ENCODE measurements at places on chromosomes 1 and 21.

DNA sequence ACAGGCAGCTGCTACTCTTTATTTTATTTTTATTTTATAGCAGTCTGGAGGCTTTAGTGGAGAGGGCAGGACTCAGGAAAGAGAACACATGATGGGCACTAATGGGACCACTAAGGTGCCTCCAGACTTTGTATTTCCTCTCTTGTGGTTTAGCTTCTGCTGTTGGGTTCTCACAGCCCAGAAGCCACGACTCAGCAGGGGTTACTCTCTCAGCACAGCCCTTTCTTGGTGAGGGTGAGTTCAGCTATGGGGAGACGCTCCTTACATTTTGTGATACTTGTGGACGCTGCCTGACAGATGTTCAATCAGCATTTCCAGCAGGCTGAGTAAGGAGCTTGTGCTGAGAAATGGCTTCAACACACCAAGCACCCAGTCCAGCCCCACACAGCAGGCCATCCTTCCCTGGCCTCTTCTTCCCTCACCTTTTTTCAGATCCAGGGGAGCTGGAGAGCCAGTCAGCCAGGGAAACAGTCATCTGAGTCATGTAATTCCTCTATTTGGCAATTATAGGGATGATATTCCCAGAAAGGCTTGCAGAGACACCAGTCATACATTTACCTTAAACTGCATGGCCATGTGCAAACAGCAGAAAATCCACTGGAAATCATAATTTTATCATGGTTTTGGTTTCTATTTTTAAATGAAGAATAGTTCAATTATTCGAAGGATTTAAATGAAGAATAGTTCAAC is 53.2 kb upstream of the RAB3GAP2 start:
- DNase-seq, result no peak

DNA sequence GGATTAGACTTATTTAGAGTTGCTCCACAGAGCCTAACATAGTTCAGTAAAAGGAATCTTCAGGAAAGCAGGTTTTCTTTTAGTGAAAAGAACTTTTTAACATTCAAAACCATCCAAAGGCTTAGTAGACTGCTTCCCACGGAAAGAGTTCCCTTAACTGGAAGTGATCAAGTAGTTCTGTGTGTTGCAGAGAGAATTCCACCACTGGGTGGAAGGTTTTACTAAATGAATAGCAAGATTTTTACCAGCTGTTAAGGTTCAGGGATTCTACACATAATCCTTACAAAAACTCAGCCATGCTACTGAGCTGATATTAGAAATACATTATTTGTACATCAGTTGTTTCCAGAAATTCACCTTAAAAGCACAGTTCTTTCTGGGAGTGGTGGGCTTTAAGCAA is 119.7 kb downstream of the GDAP2 start:
- DNase-seq, result peak; percentile 36

GRCh38 chr1:240385985-240386978 is 225.7 kb downstream of the GREM2 start:
- DNase-seq, result peak; percentile 96

DNA sequence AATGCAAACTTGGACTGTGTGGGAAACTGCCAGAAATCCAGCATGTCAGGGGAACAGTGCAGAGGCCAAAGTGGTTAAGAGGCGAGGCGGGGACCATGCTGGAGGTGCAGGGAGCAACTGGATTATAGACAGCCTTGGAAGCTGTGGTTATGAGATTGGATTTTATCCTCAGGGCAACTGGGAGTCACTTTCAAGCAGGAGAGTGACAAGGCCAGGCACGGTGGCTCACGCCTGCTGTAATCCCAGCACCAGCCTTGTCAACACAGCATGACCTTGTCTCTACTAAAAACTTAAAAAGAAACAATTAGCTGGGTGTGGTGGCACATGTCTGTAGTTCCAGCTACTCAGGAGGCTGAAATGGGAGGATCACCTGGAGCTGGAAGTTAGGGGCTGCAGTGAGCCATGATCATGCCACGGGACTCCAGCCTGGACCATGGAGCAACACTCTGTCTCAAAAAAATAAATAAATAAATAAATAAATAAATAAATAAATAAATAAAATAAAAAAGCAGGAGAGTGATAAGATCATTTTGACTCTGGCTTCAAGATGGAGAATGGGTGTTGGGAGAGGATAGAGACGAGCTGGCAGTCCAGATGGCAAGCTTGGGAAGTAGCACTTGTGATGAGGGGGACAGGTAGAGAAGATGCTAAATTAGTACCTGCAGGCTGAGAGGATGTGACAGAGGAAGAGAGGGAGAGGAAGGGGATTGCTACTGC is 3.5 kb downstream of the HAPLN2 start:
- no peak for DNase-seq

DNA sequence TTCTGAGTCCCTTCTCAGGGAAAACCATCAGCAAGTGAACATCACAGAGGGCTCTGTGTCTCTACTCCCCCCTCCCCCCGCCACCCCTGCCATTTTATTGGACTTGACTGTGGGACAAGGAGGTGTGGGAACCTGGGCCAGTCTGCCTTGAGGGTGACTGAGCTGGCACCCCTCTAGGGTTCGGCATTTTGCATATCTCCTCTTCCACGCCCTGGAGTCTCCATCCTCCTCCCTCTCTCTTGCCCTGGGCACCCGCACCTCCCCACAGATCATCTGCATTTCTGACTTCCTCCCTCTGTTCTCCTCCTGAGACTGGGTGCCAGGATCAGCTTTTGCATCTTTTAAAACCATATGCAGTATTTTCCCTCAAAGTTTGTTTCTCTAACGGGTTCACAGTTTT is 107.1 kb upstream of the ERRFI1 start:
- DNase-seq, result peak; percentile 33
